ENCODE measurements at places on chromosomes 1 and 21. TPM values are rescaled to one million over a fixed set of nuclear protein-coding genes. Genes with fewer than 3 reads are reported as not detected.

GRCh38 chr1:203263496-203263895 is 34.0 kb upstream of the CHIT1 start:
- H3K27ac ChIP-seq: no peak overlapping the region
- H3K36me3 ChIP-seq: no peaks in the 10 kb centered on the region
- H3K27me3 ChIP-seq: no peaks in the 10 kb centered on the region
- no peak for DNase-seq
- no peak overlapping the region for H3K4me3 ChIP-seq

- DNase-seq: no peak
- H3K4me1 ChIP-seq: no peaks in the 10 kb centered on the region
- H3K27ac ChIP-seq: no peak overlapping the region
- H3K4me3 ChIP-seq: no peak overlapping the region
These were observed 88.7 kb downstream of the CD247 start for GRCh38 chr1:167429612-167430011.

GRCh38 chr1:110130113-110130591 is 17.9 kb downstream of the UBL4B start:
- H3K4me1 ChIP-seq: no peaks in the 10 kb centered on the region
- no peak for DNase-seq
- no peak overlapping the region for H3K27ac ChIP-seq
- no peaks in the 10 kb centered on the region for H3K36me3 ChIP-seq
- H3K4me3 ChIP-seq: no peak overlapping the region
- H3K27me3 ChIP-seq: peaks cover 26% of the 10 kb centered on the region

DNA sequence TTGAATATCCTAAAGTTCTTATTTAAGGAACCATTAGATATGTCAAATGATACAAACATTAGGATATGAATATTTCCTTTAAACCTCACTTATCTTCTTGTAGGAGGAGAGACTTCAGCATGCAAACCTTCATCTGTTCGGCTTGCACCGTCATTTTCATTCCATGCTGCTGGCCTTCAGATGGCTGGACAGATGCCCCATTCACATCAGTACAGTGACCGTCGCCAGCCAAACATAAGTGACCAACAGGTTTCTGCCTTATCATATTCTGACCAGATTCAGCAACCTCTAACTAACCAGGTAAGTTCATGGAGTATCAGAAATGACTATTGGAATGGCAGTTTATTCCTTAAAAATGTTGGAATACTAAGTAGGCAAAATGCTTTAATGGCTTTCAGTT is 106.0 kb downstream of the DYRK1A start:
- H3K4me1 ChIP-seq: no peaks in the 10 kb centered on the region
- H3K27ac ChIP-seq: no peak overlapping the region
- no peak overlapping the region for H3K4me3 ChIP-seq
- no peaks in the 10 kb centered on the region for H3K27me3 ChIP-seq

- DNase-seq: no peak
- peaks cover 15% of the 10 kb centered on the region for H3K27me3 ChIP-seq
- H3K27ac ChIP-seq: no peak overlapping the region
- no peak overlapping the region for H3K4me3 ChIP-seq
- no peaks in the 10 kb centered on the region for H3K4me1 ChIP-seq
These were observed 27.2 kb upstream of the FAM3B start for GRCh38 chr21:41289431-41289830.

DNA sequence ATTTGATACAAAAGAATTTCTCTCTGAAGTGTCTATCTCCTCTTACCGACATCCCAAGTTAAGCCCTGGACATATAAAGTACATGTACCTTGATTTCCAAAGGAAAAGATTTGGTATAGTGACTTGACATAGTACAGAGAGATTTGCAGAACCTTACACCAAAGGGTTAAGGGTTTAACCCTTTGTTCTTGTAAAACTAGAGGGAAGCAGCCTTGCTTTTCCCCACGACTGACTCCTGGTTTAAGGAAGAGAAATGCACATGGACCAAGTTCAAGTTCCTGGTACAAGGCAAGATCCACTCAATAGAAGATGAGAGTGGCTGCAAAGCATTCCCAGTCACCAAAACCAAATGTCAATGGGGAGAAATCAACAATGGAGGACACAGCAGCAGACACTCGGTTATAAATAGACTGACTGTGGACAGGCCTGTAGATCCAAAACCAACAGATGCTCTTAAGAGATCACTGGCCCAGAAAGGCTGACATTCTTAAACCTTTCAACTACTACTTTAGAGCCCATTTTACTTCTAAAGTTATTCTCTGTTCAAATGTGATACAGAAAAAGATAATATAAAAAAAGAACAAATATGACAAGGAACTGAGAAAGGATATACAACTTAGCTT is 69.4 kb downstream of the PUM1 start:
- H3K4me3 ChIP-seq: no peak overlapping the region
- peaks cover 31% of the 10 kb centered on the region for H3K36me3 ChIP-seq
- DNase-seq: no peak
- no peaks in the 10 kb centered on the region for H3K27me3 ChIP-seq

DNA sequence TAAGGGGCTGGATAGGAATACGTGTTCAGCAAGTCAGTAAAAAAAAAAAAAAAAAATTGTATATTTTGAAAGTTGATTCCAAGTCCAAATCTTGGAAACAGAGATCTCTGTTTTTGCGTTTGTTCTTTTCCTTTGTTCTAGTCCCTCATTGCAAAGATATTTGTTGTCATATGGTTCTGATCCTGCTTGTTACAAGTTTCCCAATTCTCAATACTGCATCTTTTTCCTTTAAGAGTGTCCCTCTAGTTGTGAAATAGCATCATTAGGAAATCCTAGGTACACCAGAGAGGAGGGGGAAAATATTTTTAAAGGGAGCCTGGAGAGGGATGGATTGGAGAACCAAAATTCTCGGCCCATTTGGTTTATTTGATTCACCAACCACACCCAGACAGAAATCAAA is 152.2 kb upstream of the C1orf105 start:
- no peaks in the 10 kb centered on the region for H3K27me3 ChIP-seq
- DNase-seq: no peak
- H3K27ac ChIP-seq: no peak overlapping the region
- H3K4me3 ChIP-seq: no peak overlapping the region

- H3K27ac ChIP-seq: no peak overlapping the region
- H3K36me3 ChIP-seq: peaks cover 44% of the 10 kb centered on the region
- no peak overlapping the region for H3K4me3 ChIP-seq
- no peak for DNase-seq
- H3K4me1 ChIP-seq: no peaks in the 10 kb centered on the region
These were observed 29.1 kb downstream of the DNAJC11 start for GRCh38 chr1:6672558-6672957.

Gene BNIPL
- total RNA-seq: not detected

Gene PTPN14
- total RNA-seq: 37.5 TPM

Gene MX2
- 10.9 TPM for total RNA-seq

Gene GSTM1
- total RNA-seq: not detected
